Stimulated activated CD4-positive, alpha-beta T cell treated with anti-CD3 and anti-CD28 coated beads, TNF-alpha, amount 100 ng/mL, for 1 hour (primary cell): ENCODE measurements at places on chromosomes 3 and 15.

GRCh38 chr15:72792431-72792830 is 8.9 kb upstream of the ADPGK start:
- no peak for DNase-seq

DNA sequence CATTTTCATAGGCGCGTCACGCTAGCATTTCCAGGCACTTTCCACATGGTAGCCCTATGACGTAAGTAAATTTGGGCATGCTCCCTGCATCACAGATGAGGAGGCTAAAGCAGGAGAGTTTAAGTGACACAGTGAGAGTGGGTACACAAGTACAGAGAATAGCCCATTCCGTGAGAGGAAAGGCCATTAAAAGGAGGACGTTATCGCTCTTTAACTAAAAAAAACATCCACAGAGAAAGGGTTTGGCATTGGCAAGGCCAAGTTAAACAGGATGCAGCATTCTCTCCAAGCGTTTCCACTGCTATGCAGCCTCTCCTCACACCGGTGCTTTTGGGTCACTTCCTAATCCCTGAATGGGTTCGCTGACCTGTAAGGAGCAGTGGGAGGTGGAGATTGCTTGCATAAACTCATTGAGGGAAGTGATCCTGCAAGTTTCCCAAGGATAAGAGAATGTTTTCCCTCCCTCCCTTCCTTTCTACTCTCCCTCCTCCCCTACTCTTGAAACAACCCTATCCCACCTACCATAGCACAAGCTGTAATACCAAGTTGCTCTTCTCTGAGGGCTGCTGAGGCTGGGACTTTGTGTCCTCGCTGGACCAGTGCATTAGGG is 147.7 kb downstream of the VGLL4 start:
- DNase-seq: no peak

DNA sequence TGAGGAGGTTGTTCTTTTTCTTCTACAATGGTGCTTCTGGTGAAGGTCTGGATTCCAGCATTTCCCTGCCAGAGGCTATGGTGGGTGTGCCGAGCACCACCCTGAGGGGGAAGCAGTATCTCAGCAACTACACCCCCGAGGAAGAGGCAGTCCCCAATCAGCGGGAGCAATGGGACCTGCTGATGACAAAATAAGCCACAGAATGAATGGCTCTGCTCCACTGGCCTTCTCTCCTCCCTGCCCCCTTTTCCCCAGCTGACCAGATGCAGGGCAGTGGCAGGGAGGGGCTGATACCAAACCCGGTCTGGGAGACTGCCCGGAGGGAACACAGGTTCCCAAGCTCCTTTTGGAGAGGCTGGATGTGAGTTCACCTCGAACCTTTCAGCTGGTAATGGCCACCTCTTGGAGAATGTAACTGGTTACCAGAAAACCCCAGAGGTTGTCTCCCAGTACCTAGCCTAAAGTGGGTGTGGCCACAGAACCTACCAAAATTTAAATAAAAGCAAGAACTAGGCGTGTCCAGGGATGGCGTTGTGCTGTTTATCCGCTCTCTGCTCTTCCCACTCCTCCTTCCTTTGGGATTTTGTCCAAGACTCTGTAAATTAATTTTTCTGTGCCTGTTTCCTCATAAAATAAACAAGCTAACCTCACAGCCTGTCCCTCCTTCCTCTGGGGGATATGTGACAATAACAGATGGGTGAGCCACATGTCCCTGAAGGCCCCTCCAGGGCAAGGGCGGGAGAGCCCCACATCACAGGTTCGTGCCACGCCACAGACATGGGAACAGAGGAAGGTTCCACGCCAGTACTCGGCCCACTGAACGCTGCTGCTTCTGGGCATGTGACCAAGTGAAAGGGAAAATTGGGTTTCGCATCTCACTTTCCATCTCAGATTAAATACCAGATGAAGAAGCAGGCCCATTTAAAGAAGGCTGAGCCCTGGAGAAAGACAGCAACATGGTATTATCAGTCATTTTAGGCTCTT is 35.1 kb upstream of the SPTBN5 start:
- DNase-seq: no peak

DNA sequence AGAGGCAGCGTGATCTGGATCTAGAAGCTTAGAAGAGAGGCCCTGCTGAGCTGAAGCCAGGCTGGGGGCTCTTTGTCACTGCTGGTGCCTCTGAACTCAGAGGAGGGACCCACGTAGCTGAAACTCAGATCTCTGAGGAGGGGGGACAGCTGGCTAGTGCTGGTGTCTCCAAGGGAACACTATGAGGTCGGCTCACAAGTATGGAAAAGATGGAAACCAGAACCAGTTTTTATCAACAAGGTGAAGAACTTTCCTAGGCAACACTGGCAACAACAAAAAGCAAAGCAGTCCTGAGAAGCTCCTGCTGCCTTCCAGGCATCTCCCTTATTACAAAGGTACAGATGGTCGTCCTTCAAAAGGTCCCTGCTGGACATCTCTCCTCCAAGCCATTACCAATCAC is 27.0 kb upstream of the FSTL1 start:
- no peak for DNase-seq

DNA sequence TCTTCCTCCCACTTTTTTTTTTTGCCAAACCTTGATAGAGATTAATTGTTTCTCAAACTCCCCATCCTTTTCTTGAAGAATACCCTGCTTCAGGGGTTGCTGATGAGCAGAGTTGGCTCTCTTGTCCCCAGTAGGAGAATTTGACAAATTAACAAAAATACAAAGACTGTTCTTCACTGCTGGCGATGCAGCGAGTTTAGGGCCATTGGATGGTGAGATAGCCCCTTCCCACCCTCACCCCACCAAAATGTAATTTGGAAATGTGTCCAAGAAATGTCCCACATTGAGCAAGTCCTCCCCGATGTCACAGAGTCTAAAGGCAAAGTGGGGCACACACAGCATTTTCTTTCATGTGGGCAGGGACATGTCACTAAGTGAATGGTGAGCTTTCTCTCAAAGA is 136.0 kb upstream of the RARB start:
- no peak for DNase-seq

DNA sequence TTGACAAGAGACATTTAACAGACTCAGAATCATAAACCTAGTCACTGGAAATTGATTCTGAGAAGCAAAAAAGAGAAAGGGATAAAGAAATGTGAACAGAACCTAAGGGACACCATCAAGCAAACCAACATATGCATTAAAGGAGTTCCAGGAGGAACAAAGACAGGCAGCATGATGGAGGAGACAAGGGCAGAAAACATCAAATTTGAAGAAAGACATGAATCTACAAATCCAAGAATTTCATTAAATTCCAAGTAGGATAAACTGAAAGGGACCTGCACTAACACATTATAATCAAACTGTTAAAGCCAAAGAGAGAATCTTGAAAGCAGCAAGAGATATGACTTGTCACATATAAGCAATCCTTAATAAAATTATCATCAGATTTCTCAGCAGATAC is 122.3 kb downstream of the STT3B start:
- DNase-seq: no peak

DNA sequence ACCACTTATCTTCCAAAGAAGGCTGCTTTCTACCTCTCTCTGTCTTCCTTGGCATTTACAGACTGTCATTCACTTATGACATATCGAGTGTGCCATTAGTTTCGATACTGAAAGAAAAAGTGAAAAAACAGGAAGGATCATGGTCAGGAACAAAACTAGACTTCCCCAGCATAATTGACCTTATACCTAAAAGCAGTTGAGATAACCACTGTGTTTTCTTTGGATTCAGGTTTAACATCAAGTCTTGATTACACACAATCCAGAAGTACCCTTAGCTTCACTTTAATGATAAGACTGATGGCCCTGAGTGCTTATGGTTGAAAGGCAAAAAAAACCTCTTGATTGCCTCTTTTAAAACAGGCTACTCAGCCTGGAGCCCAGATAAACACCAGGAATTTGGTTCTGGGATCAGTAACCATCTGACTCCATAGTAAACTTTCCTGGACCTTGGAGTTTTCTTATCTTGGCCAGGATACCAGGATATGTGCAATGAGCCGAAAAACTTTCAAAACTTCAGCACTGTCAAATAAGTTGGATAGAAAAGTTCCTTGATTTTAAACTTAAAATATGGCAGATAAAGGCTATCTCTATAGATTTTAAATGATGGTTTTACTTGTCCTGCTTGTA is 5.0 kb upstream of the UACA start:
- DNase-seq: no peak

- no peak for DNase-seq
Observed at GRCh38 chr3:187648177-187648576, 22.0 kb downstream of the SST start.

DNA sequence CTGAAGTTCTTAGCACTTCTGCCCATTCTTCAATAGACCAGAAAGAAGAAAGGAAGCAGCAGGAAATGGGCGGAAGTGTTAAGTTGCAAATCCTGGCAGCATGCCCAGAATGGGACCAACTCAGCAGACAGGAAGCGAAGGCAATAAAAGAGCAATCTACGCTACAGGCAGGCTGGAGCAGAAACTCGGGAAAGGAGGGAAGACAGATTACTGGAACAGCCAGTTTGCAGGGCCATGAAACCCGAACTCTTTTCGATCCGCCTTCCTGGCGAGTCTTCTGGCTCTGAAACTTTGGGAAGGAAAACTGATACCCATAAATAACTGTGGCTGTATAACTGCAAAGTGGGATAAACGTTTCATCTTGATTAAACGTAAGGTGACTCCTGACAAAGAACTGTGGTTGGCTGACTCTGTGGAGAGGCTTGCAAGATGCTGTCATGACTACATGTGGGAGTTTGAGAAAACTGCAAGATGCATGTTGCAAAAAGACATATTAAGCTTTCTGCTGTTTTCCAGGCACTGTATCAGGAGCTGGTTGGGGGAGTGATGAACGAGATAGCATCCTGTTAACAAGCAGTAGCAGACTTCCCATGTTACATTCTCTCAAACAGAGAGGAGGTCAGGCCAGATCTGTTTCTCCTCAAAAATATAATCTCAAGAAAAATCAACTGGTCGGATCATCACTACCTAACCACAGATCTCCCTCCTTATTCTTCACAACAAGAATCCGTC is 67.8 kb downstream of the FMN1 start:
- peak; percentile 31 for DNase-seq

GRCh38 chr3:42805141-42805821 is 991 bp upstream of the HIGD1A start:
- no peak for DNase-seq

GRCh38 chr3:124877674-124878073 is 9.5 kb downstream of the ITGB5 start:
- no peak for DNase-seq

- DNase-seq: no peak
Observed at GRCh38 chr3:105647047-105647446, 221.8 kb downstream of the CBLB start.

- DNase-seq: no peak
Observed at GRCh38 chr15:92901995-92902394, 1.9 kb downstream of the CHD2 start.

DNA sequence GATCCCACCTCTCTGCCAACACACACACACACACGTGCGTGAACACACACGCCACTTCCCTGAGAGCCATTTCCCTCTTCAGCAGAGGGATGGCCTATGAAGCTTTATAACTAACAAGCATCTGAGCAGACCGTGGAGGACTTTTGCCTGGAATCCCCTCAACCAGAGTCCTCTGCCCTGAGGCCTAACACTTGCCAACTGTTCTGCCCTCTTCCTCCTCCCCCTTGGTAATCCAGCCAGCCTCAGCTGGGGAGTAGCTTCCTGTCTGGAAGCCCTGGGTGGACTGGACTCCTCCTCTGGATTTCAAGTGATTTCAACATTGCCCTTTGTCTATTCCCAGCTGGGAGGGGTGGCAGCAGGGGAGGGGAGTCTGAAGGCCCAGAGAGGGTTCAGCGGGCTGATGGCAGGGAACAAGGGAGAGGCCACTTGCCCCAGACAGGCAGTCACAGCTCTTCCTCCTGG is 68.4 kb upstream of the HACD2 start:
- DNase-seq: no peak

- DNase-seq: no peak
Observed at GRCh38 chr3:66934041-66934440, 64.1 kb upstream of the KBTBD8 start.

DNA sequence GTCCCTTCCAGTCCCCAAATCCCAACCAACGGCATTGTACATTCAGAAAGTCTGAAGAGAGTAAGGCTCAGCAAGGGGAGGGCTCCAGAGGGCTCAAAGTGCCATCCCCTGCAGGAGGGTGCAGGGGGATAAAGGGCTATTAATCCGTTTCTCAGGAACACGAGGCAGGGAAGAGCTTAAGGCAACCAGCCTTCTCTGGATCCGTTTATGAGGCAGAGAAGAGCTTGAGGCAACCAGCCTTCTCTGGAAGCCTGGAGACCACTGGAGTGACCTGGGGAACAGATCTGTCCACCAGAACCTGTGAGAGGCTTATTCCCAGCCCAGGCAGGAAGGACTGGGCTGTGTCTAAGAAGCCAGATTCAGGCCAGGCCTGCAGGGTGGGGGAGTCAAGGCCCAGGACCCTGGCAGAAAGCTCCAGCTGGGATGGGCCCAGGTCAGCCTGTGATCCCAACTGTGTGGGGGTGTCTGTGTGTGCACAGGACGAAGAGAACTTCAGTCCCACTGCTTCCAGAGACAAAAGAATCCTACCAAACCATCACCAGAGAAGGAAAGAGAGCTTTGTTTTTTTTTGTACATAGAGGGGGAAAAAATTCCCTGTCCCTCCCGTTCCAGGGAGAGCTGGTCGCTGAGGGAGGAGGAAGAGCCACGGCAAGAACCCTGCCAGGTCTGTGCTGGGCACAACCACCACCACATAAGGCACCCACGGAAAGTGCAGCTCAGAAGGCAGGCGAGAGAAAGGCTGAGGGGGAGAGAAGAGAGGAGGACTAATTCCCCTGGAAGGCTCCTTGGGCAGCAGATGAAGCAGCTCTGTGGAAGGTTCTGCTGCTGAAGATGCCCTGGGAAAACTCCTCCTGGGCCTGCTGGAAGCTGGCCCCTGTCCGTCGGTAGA is 1.6 kb upstream of the ULK3 start:
- DNase-seq: no peak

DNA sequence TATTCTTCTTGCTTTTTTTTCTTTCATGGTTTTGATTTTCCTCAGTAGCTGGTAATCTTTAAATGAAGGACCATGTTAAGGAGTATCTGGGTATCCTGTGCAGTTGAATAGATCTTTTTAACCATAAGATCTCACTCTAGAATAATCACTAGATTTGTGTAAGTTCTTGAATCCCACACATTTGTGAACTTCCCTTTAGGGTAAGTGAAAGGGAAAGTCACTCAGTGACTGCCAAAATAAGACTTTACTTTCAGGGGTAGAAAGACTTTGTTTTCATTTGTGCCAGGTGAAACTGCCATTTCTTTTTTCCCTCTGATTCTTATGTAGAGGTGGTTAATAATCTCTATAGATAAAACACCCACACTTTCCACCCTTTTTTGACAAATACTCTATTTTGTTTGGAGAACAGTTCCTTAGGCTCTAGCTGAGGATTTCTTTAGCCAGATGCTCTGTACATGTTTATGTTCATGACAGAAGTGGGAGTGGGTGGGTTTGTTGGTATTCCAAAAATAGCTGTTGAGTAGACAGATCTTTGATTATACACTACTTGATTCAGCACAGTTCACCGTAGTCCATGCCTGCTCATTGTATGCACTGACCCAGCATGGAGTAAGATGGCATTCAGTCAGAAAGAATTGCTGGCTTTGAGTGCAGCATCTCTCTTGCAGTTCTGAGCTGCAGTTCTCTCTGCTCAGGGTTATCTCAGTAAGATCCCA is 28.5 kb downstream of the LRRC49 start:
- no peak for DNase-seq
